Stimulated activated naive CD8-positive, alpha-beta T cell treated with anti-CD3 and anti-CD28 coated beads, Interleukin-15, Interleukin-2, amounts not matched to agents 100 U/mL and 50 U/mL, for 24 hours (primary cell): ENCODE measurements at places on chromosomes 16 and 17.

DNA sequence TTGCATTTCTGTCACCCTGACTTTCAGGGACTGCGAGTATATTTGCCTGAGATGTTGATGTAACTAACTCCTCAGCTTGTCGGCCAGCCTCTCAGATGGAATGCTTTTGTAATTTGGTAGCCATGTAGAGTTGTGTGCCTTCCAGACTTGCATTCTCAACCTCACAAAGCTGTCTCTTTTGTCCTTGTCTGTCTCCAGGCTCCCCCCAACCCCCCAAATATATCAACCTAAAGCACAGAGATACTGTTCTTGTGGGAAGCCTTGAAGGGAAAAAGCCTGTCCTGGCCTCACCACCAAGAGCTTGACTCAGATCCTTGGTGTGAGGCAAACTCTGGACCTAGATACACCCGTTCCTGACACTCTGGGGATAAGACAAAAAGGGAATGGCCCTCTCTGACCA, 18.4 kb downstream of the SAP30BP start:
- no peak for DNase-seq

DNA sequence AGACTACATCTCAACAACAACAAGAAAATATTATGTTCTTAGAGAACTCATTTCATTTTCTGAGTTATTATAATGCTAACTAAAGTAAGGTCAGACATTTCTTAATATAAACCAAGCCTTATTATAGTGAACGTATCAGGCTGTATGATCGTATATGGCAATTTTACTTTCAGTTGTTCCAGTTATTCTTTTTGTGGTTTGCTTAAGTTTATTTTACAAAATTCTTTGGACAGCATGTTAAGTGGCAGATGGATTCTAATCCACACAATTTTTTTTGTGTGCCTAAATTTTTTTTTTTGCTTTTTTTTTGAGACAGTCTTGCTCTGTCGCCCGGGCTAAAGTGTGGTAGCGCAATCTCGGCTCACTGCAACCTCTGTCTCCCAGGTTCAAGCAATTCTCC, 59.0 kb downstream of the VMP1 start:
- no peak for DNase-seq

- DNase-seq, result peak; percentile 79
Observed at GRCh38 chr16:87635541-87636049, 33.3 kb downstream of the JPH3 start.

GRCh38 chr17:44312396-44313104, 4.1 kb downstream of the RUNDC3A start:
- DNase-seq, result no peak

DNA sequence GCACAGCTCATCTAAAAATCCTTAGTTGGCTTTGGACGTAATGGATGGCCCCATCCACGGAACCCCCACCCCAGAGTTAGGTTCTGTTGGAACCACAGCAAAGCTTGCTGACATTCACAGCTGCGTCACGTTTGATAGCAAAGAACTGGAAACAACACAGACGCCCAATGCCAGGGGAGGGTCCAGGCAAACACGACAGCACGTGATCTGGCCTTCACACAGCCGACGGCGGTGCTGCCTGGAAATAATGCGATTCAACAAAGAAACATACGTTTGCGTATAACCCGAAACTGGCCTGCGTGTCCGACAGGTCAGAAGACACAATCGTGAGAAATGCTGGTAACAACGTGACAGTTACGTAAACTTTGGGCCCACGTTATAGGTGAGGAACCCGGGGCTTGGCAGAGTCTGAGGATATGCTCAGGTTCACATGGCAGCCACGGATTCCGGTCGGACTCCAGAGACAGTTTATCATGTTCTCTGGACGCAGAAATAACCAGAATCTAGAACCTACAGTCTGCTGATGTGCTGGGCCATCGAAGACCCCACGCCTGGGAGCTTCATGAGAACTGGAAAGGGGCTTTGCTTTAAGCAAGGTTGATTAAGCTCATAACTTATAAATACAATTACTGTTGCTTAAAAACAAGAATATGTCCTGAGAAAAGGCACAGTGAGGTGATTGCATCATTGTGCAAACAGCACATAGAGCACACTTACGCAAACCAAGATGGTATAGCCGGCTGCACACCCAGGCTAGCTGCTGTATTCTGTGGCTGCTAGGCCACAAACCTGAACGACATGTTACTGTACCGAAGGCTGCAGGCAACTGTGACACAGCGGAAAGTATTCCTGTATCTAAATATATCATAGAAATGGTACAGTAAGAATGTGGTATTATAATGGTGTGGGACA, 70.4 kb downstream of the RPH3AL start:
- no peak for DNase-seq

DNA sequence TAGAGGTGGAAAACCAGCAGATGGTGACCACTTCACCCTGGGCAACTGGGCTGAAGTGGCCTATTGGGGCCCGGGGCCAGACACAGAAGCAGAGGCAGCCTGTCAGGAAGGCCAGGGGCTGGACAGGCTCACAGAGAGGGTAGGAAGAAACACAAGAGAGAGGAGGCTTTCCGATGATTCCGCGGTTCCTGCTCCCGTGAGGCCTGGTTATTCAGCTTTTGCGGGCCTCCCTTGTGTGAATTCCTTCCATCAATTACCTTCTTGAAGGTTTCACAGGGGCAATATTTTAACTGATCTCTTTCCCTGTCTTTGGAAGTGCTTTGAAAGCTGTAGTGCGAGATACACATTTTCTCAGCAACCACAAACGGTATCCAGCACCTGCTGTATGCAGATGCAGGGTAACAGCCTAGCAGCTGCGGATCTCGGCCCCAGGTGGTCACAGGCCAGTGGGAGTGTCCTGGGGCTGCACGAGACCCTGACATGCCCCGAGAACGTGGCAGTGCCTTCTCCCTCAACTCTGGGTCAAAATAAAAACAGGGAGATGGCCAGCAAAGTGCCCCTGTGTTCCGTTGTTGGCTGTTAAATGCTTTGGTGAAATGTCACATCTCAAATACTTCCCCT, 11.6 kb upstream of the CMIP start:
- DNase-seq, result no peak

GRCh38 chr16:12503191-12503590, 300.5 kb downstream of the CPPED1 start:
- DNase-seq, result no peak

DNA sequence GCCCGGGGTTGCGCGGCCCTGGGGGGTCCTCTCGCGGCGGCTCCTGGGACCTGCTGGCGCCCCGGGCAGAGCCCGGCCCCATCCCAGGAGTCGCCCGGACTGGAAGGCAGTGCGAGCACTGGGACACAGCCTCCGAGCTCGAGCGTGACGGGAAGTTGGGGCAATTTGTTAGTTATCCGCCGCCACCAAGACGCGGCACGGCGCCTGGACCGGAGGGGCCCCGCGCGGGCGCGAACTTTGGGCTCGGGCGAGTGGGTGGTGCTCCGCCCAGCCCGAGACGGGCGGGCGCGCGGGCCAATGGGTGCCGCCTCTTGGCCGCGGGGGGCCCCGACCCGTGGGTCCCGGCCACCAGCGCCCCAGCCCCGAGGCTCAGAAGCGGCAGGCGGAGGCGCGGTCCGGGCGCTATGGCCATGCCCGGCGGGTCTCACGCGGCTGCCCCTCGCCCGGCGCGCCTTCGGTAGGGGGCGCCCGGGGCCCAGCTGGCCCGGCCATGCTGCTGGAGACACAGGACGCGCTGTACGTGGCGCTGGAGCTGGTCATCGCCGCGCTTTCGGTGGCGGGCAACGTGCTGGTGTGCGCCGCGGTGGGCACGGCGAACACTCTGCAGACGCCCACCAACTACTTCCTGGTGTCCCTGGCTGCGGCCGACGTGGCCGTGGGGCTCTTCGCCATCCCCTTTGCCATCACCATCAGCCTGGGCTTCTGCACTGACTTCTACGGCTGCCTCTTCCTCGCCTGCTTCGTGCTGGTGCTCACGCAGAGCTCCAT, at the start of gene ADORA2B:
TSS of gene ADORA2B (plus strand) at position 372 of the 768 bp plus-strand sequence. CDS start at position 491, 119 bp downstream.
- DNase-seq, result peak; percentile 72

DNA sequence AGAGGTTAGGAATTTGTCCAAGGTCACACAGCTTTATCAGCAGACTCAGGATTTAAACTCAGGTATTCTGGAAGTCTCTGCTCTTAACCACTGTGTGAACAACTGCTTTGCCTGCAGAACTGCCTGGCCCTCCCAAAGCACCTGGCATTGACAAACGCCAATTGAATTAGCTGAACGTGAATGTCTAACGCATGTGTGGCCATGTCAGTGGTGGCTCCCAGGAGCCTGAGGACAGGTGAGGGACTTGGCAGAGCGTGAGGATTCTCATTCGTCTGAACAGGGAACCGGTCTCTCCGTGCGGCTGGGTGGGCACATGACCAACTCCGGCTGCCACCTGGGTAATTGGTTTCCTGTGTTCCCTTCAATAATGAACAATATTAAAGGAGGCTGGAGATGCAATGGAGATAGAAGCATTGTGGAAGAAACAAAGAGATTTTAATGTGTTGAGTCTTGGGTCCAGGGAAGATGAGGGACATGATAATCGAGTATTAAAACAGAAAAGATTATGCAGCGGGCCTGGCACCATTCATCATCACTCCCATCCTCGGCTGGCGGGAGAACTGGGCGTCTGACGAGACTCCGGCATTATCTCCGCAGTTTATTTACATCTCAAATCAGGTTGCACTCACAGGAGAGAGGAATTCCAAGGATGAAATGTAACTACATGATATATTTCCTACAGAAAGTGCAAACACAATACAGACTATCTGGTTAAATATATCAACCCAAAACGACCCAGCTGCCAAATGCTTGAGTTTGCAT, 113.5 kb downstream of the NPIPB5 start:
- no peak for DNase-seq

GRCh38 chr16:84449156-84450140, 55.0 kb downstream of the MEAK7 start:
- no peak for DNase-seq

DNA sequence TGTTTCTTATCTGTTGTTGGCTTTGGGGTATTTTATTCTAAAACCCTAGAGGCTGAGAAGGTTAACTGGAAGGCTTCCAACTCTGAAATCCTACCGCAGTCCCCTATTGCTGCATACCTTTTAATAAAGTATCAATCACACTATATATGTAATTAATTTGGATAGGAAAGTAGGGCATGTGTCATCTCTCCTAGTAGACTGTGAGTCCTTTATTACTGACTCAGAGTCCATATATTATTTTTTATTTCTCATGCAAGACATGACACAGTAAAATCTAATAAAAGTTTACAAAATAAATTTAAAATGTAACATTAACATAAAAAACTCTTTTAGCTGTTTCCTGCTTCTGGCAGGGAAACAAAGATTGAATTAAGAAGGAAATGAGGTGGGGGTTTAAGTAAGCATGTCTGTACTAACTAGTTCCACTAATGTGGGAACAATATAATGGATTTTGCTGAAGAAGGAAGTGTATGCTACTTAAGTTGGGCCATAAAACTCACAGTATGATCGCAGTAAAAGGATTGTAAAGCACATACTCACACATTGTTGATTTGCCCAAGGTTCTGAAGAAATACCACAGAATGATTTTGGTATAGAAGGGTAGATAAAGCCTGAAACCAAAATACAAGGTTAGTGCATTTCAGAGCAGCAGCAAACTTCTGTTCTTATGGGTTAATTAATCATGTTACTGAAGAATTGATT, 97.6 kb upstream of the HLF start:
- DNase-seq, result no peak

GRCh38 chr16:74999219-74999608, 390 bp downstream of the ZNRF1 start:
- DNase-seq, result peak; percentile 40

DNA sequence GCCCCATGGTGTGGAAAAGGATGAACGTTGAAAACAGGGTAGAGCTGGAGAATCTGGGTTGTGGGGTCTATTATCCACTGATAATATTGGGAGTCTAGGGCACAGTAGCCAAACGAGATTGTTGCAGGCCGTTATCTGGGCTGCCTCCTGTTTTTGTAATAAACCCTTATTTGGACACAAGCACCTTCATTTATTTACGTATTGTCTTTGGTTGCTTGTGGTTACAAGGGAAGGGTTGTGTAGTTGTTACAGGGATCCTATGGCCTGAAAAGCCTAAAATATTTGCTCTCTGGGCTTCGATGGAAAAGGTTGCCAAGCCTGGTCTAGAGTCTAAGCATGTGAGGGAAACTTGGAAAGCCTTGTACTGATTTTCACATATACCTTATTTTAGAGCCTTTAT, 4.3 kb upstream of the SMARCE1 start:
- DNase-seq, result no peak

DNA sequence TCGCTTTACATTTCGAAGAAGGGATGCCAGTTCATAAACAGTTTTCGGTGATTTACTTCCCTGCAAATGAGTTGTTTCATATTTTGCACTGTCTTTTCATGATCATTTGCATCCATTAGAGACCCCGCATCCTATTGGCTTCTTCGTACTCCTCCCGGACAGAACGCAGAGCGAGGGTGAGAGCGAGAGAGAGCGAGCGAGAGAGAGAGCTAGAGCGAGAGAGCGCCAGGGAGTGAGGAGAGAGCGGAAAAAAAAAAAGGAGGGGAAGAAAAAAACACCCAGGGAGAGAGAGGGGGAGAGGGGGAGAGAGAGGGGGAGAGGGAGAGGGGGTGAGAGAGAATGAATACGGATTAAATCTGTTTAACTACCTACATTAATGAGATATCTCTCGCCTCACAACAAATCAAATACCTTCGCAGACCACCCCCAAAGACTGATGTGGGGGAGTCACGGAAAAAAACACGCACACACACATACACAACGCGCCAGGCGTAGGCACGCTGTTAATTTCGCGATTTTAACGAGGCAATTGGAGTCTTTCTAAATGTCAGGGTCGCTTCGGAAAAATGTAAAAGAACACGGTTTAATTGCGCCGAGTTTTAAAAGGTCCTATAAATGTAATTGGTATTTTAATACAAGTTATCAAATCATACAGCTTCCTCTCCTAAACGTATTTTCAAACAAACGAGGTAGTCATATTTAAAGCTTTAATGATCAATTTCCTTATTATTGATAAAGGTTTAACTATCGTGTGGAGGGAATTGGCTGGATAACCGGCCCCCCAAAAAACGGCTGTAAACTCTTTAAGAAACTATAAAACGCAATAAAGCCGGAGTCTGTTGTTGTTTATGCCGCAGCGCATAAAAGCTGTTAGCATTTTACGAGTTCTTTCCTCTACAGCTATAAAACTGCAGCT, at the start of gene HOXB8:
TSS of gene HOXB8 (minus strand) at position 246 of the 916 bp plus-strand sequence. CDS start 588 bp downstream, outside the sequence.
- no peak for DNase-seq

DNA sequence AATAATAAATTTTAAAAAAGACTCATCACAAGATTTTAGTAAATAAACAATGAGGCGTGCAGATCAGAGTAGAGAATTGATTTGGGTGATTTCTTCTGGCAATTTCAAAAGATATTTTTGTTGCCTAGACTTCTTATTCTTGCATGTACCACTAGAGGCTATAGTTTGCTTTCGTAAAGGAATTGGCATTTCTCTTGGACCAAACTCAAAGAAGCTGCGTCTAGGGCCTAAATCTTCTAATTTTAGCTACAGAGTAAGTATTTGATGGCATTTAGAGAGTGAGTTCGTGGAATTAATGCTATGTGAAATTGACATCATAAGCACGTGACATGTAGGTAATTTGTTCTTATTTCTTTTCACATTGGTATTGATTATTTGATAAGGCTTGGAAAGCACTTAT, 24.4 kb upstream of the ABCC11 start:
- no peak for DNase-seq

GRCh38 chr17:59830007-59830630, 62.6 kb downstream of the TUBD1 start:
- DNase-seq, result peak; percentile 66
